ENCODE measurements at places on chromosomes 2 and 18.

- no peak for DNase-seq
Observed at GRCh38 chr2:185785156-185785555, 46.6 kb downstream of the FSIP2 start.

GRCh38 chr2:202813387-202813786 lies 58.2 kb downstream of the ICA1L start:
- DNase-seq, result no peak

DNA sequence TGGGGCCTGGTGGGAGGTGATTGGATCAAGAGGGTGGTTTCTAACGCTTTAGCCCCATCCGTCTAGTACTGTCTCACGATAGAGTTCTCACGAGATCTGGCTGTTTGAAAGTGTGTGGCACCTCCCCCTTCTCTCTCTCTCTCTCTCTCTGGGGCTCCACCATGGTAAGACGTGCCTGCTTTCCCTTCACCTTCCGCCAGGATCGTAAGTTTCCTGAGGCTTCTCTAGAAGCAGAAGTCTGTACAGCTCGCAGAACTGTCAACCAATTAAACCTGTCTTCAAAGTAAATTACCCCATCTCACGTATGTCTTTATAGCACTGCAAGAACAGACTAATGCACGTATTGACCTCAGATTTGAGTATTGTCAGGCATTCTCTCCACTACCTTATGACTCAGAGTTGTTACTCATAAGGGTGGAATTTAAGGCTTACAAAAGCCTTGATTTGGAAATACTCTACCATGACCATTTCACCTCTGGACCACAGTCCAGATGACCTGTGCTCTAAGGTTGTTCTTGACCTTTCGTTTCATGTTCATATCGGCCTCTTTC lies 99.5 kb upstream of the AGAP1 start:
- peak; percentile 22 for DNase-seq

- no peak for DNase-seq
Observed at GRCh38 chr2:15038366-15039364, 406.1 kb downstream of the LRATD1 start.

DNA sequence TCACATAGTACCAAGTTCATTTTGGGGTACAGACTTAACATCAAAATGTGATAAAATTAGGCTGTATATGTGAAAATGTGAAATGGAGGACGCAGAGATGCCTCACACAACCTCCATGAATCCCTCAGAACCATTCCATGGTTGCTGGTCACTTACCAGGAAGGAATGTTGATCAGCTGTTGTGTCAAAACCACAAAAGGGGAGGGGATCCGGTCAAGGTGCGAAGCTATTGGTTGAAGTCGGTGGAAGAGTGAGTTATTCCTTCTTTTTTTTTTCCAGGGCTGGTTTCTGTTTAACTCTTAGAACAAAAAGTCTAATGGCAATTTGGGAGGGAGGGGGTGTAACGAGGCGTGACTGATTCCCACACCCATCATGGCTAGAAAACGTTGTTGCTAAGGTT lies 32.3 kb upstream of the REG3A start:
- DNase-seq, result no peak

DNA sequence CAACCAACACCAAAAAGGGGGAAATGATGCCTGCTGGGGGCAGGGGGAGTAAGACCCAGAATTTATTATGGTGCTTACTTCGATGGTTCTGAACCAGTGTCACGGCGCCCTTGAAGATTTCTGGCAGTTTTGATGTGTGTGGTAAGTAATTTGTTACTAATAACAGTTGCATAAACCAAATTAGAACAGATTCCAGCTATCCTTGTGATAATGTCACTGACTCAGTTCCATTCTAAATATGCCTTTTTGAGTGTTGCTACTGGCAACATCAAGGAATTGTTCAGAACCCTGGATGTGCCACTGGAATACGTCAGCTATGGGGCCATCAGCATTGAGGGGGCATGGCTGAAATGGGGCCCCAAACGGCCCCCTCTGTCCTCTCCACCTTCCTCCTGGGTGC lies 11.6 kb downstream of the SAG start:
- DNase-seq, result no peak

- DNase-seq, result no peak
Observed at GRCh38 chr2:11805920-11806319, 59.5 kb downstream of the LPIN1 start.

DNA sequence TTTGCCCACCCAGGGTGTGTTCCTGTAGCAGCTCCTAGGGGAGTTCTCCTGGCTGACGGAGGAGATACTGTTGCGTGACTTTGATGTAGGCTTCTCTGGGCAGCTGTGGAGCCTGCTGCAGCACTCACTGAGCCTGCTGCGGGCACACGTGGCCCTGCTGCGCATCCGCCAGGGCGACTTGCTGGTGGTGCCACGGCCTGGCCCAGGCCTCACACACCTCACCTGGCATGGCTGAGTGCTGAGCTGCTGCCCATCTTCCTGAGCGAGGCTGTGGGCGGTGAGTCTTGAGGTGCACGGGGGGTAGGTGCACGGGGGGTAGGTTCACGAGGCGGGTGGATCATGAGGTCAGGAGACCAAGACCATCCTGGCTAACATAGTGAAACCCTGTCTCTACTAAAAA lies 191.7 kb downstream of the ANKRD36C start:
- DNase-seq, result no peak

DNA sequence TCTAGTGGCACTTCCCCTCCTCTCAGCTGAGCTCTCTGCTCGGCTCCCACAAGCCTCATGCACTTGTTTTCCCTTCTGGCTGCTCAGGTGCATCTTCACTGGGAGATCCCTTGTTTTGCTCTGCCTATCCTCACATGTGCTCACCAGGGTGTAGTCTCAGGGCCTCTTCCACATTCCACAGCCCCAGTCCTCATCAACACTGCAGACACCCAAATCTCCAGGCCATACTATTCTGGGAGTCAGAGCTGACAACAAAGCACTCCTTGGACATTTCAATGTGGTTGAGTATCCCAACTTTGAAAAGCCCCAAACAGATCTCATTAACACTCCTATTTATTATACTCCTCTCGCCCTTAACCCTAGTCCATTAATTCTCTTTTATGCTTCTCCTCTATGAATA lies 71.3 kb downstream of the CCDC93 start:
- DNase-seq, result no peak

DNA sequence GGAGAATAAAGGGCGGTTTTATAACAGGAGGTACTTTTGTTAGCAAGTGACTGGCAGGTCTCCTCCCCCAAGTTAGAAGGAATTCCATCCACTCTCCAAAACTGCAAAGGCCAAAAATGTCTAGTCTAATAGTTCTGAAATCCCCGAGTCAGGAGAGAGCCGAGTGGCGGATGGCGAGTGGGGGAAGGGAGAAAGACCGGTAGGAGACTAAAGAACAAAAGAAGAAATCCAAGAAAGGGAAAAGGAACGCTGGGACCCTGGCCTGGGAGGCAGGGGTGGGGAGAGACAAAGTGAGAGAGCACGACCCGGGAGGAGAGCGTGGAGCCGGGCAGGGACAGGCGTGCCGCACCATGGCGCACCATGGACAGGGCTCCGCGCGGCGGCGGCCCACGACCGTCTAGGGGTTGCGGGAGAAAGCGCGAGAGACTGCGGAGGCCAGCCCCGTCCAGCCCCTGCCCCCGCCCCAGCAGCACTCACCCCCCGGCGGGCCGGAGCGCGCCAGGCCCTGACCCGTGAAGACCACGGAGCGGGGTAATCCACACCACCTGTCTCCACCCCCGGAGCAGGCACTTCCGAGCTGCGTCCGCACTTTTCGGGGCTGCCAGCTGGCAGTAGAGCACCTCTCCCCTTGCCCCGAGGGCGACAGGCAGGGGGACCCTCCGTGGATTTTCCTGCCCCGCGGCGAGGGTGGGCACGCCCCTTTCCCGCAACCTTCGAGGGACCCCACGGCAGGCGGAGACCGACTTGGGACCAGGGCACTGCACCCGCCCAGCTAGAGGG lies 1.6 kb downstream of the CDH2 start:
- peak; percentile 76 for DNase-seq

DNA sequence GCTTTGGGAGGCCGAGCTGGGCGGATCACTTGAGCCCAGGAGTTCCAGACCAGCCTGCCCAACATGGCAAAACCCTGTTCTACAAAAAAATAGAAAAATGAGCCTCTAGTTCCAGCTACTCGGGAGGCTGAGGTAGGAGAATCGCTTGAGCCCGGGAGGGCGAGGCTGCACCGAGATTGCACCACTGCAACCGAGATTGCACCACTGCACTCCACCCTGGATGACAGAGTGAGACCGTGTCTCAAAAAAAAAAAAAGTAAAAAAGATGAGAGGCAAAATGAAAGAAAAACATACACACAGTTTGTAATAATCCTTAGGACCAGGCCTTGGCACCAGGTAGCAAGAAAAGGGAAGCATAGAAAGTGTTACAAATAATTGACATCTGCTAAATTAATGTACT lies 22.0 kb downstream of the RBM43 start:
- no peak for DNase-seq

DNA sequence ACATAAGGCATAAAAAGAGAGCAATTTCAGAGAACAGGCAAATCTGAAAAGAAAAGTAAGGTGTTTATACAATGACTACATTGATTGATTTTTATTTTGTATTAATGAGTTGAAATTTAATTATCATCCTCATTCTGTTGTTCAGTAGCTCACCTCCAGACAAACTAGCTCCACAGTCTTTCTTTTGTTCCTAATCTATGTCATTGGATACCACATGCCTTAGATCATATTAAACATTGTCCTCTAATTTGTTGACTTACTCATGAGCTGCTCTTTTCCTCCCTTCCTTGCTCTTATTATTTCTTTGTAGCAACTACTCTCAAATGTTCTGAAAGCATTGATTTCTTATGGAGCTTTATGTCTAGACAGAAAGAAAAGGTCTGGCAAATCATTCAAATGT lies 185.5 kb upstream of the ZSWIM2 start:
- DNase-seq, result no peak

DNA sequence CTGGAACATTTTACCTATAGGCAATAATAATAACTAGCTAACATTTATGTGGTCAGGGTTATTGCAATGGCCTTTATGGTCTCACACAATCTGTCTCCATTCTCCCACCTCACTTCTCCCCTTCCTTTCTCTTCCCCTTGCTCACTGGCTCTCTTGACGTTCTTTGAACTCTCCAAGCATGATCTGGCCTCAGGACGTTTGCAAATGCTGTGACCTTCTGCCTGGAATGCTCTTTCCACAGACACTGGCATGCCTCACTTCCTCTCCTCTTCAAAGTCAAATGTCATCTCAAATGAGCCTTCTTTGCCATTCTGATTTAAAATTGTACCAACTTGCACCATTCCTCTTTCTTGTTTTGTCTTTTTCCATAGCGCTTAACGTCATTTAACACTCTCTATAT lies 25.3 kb upstream of the GCG start:
- DNase-seq, result no peak

DNA sequence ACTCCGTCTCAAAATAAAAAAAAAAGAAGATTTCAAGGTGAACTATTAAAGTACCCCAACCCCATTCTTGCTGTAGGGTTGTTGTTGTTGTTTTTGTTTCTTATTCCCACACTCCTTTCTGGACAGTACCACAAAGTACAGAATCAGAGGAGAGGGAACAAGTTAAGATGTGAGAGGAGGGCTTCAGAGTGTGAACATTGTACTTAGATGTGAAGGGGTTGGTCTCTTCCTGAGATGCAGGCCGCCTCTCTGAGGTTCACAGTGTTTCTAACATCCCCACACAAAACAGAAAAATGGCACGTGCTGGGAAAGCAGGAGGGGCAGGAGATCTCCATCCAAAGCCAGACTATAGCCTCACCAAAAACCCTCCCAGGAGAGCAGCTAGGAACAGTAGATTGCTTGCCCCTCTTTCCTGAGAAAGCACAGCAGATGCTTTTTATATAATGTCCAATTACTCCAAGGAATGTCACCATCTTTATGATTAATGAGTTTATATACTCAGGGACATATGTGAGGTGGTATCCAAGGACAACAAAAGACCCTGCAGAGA lies 22.6 kb downstream of the ADD2 start:
- DNase-seq, result no peak

All from kidney glomerular epithelial cell (primary cell).